ENCODE measurements at places on chromosomes 2 and 18.
A peak's percentile ranks its signal among the peaks of the same experiment; 100 is the strongest.

DNA sequence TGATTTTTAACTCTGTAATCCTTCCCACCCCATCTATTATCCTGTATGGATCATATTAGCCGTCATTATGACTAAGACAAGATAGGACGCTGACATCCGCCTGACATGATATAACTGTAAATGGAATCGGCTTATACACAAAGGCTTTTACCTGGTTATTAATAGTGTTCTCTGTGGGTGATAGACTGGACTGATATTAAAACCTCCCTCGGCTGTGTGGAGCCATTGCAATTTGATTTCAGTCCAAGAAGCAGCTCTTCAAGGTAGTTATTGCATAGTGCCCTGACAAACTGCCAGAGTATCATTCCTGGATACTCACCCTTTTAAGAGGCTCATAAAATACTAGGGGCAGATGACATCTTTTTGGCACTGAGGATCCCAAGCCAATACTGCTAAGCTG, 226.1 kb upstream of the HNRNPA3 start:
- no peak for ATAC-seq

DNA sequence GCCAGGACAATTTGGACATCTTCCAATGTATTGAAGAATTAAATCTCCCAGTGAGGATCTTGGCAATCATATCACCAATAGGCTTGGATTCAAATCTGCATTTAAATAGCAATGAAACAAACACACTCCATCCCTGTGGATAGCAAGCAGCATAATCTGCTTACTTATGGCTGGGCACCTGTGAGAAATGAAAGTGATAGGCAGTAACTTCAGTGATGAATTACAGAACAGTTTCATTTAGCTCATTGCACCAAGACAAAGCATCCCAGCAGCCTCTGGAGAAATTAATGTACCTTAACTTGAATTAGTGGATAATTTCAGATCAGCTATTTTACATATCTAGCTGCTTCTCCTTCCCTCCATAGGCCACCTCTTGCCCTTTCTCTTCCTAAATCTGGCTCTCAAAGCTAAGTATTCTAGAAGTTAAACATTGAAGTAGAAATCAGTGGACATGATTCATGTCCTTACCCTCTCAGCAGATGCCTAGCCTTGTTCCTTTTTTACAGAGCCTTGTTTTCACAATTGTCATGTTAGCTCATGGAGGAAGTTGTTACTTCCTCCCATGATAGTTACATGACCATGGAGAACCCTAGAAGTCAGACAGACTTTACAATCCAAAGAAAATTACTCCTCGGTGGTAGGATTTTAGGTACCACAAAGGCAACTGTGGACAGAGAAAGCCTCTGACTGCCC, 88.5 kb upstream of the TACR1 start:
- no peak for ATAC-seq

GRCh38 chr2:70947556-70948184, 12.0 kb downstream of the ATP6V1B1 start:
- peak; percentile 87 for ATAC-seq

DNA sequence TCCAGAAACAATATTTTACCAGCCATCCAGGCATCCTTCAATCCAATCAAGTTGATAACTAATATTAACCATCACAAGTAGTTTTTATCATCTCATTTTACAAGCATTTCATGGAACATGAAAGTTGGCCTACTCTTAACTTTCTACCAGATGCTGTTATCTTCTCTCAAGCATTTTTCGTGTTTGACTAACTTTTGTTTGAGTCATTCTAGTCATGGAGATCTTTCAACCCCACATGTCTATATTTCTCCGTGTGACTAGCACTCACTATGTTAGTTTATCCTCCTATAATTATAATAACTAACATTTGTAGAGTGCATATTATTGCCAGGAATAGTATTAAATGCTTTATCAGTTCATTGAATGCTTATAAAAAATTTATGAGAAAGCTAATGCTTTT, 307.0 kb upstream of the CWC22 start:
- no peak for ATAC-seq

- ATAC-seq: no peak
Observed at GRCh38 chr18:26071725-26072124, 18.7 kb downstream of the SS18 start.

GRCh38 chr18:45202061-45202460, 413.2 kb upstream of the SLC14A2 start:
- ATAC-seq: no peak

DNA sequence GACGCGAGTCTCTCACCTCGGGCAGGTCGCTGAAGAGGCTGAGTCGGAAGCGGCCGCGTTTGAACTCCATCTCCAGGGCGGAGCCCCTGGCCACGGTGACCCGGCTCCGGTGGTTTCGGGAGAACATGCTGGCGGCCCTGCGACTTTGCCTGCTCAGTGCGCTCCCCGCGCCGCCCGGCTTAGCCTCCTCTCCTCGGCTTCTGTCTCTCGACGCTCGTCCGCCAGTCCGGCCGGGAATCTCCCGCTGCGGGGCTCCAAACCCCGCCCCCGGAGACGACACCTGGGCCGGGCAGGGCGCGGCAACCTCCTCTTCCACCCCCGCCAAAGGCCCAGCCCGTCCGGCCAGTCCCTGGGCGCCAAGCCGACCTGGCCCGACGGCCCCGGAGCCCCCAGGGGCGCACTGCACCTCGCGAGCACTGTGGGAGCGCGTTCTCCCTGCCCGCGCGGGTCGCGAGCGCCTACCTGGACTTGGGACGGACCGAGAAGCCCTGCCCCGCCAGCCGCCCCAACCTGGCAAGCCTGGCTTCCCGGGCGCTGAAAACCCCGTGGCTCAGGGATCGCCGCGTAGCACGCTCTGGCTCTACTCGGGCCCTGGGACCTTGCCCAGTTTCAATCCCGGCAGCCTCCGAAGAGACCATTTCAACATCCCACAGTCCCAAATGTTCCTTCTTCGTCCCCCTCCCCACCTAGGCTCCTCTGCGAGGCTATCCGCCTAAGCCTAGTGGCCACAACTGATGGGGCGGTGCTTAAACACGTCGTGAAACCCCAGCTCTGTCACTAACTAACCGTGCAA, at the start of gene RTKN:
RTKN (minus strand) TSS at position 248 of the 793 bp plus-strand sequence; CDS start at position 127, 121 bp downstream.
- no peak for ATAC-seq

DNA sequence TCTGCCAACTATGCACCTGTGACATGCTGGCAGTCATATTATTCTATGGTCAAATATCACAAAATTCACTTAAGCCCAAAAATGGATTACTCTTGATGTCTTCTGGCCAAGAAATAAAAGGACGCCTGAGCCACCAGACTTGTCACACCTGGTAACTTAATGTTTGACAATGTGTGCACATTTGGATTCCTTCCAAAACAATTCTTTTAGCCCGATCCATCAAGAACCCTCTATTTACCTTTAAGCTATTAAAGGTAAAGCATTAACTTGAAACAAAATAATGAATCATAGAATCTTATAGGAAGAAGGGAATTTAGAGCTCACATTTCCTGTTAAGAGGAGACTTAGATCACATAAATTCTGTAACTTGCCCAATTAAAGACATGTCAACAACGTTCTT, 46.5 kb upstream of the NFU1 start:
- ATAC-seq: no peak

DNA sequence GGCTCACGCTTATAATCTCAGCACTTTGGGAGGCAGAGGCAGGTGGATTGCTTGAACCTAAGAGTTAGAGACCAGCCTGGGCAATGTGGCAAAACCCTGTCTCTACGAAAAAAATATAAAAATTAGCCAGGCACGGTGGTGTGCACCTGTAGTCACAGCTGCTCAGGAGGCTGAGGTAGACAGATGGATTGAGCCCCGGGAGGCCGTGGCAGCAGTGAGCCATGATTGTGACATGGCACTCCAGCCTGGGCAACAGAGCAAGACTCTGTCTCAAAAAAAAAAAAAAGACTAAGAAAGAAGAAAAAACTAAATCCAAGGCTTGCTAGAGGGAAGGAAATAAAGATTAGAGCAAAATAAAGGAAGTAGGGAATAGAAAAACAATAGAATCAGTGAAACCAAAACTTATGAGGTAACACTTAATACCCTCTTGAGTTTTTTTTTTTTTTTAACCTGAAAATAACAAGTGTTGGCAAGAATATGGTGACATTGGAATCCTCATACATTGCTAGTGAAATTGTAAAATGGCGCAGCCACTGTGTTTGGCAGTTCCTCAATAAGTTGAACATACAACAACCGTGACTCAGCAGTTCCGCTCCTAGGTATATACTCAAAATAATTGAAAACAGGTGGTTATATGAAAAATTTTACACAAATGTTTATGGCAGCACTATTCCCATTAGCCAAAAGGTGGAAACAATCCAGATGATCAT, 85.2 kb downstream of the EML4 start:
- ATAC-seq: no peak

- ATAC-seq: no peak
Observed at GRCh38 chr2:45822272-45822630, 170.8 kb downstream of the PRKCE start.

GRCh38 chr2:149040451-149040850, 2.0 kb downstream of the LYPD6B start:
- ATAC-seq: no peak

- ATAC-seq: no peak
Observed at GRCh38 chr2:228735697-228736096, 535.4 kb downstream of the PID1 start.

DNA sequence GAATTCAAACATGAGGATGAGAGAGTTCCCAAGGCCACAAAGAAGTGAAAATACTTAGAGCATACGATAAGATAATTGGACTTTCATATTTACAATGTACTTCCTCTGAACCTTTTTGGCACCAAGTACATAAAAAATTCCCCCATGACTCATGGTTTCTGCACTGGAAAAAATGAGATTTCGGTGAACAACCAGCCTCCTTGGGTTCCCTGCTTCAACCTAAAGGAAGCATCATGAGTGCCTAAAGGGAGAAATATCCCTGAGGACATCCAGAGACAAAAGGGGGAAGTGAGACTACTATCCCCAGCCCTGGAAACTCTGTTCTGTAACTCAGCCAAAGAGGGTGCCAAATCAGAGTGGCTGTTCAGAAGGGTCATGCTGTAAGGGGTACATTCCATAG, 562.7 kb upstream of the SLC39A10 start:
- ATAC-seq: no peak

GRCh38 chr2:192029089-192029488, 165.6 kb downstream of the TMEFF2 start:
- peak; percentile 59 for ATAC-seq

DNA sequence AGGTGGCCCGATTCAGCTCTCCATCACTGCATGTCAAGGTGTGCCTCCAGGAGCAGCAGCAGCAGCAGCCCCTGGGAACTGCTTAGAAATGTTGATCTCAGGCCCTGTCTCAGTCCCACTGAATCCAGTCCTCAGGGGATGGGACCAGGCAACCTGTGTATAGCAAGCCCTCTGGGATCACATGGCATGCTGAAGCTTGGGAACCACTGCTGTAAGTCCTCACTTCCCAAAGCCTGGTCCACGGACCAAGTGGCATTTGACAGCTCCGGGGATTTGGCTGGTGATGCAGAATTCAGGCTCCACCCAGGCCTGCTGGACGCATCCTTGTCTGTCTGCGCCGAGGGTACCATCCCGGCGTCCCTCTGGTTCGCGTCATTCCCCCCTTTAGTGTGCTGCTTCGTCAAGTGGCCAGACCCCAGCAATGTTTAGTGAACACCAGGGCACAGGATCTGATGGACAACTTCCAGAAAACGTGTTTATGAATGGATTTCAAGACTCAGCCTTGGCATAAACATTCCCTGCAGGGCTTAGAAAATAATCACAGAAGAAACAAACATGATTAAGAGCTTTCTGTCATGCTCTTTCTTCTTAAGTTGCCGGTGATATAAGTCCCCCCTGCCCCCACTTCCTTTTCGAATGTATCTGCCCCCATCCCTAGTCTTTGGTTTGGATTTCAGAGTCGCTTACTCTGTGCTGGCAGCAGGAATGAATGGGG, 234.0 kb downstream of the GBX2 start:
- ATAC-seq: no peak

DNA sequence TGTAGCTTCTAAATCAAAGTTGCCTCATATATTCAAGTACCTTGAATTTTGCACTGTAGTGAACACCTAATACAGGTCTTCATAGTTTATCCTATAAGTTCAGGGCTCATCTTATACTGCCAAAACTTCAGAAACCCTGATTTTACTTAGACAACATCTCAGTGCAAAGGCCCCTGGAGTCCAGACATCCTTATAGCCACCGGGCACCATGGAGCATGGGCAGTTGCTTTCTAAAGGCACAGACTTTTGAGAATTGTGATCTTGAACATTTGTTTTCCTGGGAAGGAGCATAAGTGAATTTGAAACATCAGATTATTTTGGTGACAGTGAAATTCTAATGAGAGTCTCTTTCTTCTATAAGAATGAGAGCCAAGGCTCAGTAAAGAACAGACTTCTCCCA, 292.3 kb downstream of the CYRIA start:
- no peak for ATAC-seq

DNA sequence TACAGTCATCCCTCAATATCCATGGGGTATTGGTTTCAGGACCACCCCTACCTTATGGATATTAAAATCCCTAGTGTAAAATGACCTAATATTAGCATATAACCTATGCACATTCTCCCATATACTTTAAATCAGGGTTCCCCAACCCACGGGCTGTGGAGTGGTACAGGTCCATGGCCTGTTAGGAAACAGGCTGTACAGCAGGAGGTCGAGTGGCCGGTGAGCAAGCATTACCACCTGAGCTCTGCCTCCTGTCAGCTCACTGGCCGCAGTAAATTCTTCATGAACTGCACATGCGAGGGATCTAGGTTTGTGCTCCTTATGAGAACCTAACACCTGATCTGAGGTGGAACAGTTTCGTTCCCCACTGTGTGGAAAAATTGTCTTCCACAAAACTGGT, 73.8 kb downstream of the RIF1 start:
- no peak for ATAC-seq

DNA sequence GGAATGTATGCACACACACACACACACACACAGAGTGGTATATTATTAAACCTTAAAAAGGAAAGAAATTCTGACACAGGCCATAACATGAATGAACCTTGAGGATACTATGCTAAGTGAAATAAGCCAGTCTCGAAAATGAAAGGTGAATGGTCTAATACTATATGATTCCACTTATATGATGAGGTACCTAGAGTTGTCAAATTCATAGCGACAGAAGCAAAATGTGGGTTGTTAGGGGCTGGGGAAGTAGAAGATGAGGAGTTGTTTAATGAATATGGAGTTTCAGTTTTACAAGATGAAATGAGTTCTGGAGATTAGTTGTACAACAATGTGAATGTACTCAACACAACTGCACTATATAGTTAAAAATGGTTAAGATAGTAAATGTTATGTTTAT, 118.1 kb downstream of the ABCA12 start:
- ATAC-seq: no peak

- no peak for ATAC-seq
Observed at GRCh38 chr2:233436691-233437438, 82.6 kb downstream of the DGKD start.

DNA sequence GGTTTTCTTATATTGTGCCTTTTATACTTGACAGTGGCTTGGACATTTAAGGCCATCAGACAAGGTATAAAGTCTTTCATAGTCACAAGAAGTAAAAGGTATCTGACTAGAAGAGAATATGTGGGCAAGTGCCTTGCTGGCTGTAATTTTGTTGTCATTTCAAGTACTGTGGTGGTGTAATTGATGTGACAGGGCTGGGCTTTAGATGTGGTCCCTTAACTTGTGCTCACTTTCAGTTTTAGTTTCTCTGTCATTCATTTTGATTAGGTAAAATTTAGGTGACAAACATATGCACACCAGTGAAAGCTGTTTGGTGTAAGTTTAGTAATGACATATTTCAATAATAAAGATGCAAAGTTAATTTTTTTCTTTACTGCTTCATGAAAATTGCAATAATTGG, 31.2 kb upstream of the TBR1 start:
- no peak for ATAC-seq
